Stimulated activated CD4-positive, alpha-beta T cell treated with anti-CD3 and anti-CD28 coated beads, Interleukin-1b, Interleukin-23, amount 100 ng/mL, for 4 hours (primary cell): ENCODE measurements at places on chromosomes 2 and 18.

DNA sequence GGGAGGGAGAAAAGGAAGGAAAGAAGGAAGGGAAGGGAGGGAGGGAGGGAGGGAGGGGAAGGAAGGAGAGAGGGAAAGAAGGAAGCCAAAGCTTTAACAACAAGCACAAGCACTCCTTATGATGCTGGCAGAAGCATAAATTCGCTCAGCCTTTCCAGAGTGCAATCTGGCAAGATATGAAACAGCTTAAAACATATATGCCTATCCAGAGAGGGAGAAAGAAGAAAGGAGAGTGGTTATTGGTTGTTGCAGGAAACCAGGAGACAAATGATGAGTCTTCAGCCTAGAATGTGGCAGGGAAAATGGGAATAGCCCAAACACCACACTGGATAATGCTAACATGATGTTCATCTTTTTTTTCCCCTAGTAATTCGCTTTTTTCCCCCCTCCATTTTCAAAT is 64.0 kb downstream of the STPG4 start:
- no peak for DNase-seq

GRCh38 chr2:222320436-222321395 is 21.9 kb upstream of the PAX3 start:
- DNase-seq, result no peak

- DNase-seq, result no peak
These were observed 24.0 kb upstream of the PELI1 start for GRCh38 chr2:64168201-64168600.

- DNase-seq, result no peak
These were observed 8.2 kb upstream of the CDH2 start for GRCh38 chr18:28185121-28185520.

GRCh38 chr2:38146275-38146906 is 70.4 kb upstream of the CYP1B1 start:
- no peak for DNase-seq

GRCh38 chr18:44887227-44887631 is 206.5 kb downstream of the SETBP1 start:
- DNase-seq, result peak; percentile 19

DNA sequence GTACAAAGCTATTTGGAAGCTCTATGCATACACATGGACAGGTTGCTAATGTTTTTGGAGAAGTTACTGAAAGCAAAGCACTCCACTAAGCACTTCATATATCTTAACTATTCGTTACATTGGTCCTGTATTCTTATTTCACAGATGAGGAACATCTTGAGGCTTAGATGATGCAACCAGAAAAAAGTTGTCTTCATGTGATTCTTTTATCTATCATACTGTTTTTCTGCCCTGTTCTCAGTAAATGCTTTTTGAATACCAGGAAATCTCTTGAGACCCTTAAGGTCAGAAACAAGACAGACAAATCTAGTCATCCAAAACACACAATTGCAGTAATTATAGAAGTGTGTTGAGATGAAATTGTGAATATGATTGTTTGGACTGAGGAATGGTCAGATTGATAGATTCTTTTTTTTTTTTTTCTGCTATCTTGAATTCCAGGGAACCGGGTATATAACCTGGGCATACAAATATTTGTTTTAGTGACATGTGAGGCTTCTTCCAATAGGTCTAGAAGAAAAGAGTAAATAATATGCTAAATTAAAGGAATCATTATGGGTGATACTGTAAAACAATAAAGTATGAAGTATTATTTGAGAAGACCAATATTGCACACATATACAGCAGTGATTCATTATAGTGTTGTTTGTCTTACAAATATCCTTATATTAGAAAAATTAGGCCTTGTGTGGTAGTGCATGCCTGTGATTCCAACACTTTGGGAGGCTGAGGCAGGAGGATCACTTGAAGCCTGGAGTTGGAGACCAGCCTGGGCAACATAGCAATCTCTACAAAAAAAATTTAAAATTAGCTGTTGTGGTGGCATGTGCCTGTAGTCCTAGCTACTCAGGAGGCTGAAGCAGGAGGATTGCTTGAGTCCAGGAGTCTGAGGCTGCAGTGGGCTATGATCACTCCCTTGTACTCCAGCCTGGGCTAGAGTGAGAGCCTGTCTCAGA is 33.7 kb downstream of the EHBP1 start:
- DNase-seq, result no peak

GRCh38 chr2:11925295-11926066 is 179.0 kb downstream of the LPIN1 start:
- no peak for DNase-seq

GRCh38 chr2:220568296-220568695 is 940.9 kb downstream of the SLC4A3 start:
- no peak for DNase-seq

- DNase-seq, result peak; percentile 22
These were observed 15.4 kb upstream of the XDH start for GRCh38 chr2:31429759-31430438.

- DNase-seq, result no peak
These were observed 8.0 kb downstream of the CTDSP1 start for GRCh38 chr2:218407717-218408116.

DNA sequence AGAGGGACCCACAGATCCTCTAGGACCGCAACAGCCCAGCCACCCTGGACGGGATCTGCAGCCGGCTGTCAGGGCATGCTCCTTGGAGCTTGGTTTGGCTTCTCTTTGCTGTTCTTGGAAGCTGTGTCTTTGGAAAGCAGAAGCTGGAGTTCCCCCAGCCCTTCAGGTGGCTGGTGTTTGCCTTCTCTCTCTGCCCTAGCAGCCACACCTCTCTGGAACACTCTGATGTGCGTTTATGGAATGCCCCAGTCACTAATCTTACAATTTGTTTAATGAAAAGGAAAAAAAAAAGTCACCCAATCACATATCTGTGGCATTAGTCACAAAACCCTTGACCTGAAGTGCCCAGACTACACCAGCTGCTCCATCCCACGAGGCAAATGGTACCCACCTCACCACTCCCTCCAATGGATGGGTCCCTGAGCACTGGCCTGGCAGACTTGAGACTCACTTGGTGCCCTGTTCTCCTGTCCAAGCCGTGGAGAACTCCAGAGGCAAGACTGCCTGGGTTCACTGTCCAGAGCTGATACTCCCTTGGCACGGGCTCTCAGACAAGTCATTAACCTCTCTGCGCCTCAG is 70.2 kb upstream of the DAPL1 start:
- DNase-seq, result no peak

GRCh38 chr2:227450311-227450841 is 21.6 kb upstream of the AGFG1 start:
- no peak for DNase-seq

GRCh38 chr2:96817882-96818281 is 1.8 kb downstream of the CNNM3 start:
- DNase-seq, result no peak

DNA sequence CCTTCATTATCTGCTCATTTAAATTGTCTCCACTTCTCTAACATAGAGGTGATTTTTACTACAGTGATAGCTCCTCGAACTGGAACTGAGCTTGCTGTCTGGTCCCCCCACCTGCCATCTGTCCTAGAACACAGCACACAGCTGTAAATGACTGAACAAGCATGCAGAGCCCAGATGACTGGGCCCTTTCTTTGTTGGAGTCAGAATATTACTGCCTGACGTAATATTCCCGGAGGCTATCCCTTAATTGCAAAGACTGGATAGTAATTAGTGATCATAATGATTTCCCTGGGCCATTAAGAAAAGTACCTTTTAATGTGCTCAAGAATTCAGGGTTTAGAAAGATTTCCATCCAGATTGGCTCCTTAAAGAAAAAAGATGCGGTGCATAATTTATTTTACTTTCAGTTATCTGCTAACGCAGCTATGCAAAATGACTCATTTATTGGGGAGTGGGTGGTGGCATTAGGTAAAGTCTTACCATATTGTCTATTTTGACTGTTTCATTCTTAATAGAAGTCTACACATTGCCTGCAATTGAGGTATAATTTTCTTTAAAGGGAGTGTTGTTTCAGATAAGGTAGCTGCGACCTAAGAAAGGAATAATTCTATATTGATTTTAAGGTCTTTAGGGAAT is 84.4 kb downstream of the MAP4K4 start:
- DNase-seq, result no peak

DNA sequence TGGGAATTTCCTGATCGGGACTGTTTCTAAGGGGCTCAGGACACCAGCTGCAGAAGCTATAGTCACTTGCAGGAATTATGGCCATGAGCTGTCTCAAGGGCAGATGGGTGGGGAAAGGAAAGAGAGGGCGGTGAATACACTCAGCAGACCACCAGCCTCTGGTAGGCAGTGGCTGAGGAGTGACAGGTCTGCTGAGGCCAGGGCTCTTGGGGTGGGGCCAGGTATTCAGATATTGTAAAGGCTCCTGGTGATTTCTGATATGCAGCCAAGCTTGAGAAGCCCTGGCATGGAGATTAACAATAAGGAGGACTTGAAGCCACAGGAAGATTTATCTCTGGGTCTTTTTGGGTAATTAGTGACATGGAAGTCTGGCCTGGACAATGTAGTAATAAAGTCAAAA is 145.3 kb upstream of the AQP4 start:
- no peak for DNase-seq

DNA sequence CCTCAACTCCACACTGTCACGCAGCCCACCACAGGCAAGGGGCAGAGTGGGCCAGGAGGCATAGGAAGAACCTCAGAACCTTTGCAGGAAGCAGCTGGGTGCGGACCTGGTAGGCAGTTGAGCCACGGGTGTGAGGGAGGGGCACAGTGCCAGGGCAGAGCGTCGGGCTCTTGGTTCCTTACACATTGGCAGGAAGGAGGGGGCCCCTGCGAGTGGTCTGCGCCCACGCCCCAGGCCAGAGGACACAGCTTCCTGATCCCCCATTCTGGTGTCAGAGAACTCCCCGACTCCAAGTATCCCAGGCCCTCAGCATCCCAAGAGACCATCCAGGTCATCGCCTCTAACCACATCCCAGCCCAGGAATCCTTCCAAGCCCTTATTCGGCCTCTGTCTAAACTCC is 61.5 kb downstream of the TNS1 start:
- DNase-seq, result no peak

DNA sequence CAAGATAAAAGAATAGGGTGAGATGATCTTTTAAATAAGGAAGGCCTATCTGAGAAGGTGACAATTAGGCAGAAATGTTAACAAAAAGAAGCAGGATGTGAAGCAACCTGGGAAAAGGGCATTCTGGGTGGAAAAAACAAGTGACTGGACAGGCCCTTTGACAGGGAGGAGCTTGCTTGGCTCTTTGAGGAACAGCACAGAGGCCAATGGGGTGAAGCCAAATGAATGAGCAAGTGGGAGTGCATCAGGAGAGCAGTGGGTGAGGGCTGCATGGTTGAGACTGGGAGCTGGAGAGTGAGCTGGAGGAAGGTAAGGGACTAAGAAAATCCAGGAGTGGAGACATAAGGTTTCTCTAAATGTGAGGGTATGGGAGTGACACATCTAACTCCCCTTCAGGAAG is 126.9 kb downstream of the TDRD15 start:
- DNase-seq, result no peak

DNA sequence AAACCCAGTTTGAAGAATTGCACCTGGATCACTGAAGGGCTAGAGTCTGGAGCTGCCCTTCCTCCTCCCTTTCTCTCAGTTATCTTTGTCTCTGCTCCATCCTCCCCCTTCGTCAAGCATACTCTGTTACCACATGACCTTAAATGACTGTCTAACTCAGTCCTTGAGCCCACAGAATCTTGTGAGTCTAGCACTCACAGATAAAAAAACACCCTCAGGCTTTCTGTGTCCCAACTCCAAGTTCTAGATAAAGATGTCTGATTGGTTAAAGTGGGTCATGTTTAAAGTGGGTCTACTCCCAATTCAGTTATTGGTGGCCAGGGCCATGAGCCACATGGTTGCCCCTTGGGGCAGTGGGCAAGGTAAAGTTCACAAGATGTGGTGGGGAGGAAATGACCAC is 53.5 kb upstream of the CYP1B1 start:
- no peak for DNase-seq

DNA sequence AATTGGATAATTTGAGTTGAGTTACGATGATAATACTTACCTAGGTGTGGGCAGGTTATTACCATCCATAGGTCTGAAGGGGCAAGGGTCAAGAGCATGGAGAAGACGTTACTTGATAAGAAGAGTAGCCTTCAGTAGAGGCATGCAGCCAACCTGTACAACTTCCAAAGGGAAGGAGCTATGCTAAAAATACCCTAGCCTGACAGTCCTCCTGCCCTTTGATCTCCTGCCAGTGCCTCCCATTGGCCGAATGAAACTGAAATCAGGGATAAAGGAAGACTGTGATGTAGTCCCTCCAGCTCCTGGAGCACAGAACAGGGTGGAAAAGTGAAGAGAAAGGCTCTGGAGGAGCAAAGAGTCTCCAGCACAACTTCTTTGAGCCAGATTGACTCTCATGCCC is 487.4 kb downstream of the ADCYAP1 start:
- DNase-seq, result no peak

- DNase-seq, result no peak
These were observed 139.3 kb downstream of the KLHL29 start for GRCh38 chr2:23524261-23524706.

- peak; percentile 3 for DNase-seq
These were observed at the start of gene VWC2L for GRCh38 chr2:214410918-214411554. Gene VWC2L (plus strand): TSS chr2:214411054. CDS start chr2:214414194, 3,140 bp downstream.

- no peak for DNase-seq
These were observed 462.6 kb downstream of the RNF144A start for GRCh38 chr2:7379799-7380198.

DNA sequence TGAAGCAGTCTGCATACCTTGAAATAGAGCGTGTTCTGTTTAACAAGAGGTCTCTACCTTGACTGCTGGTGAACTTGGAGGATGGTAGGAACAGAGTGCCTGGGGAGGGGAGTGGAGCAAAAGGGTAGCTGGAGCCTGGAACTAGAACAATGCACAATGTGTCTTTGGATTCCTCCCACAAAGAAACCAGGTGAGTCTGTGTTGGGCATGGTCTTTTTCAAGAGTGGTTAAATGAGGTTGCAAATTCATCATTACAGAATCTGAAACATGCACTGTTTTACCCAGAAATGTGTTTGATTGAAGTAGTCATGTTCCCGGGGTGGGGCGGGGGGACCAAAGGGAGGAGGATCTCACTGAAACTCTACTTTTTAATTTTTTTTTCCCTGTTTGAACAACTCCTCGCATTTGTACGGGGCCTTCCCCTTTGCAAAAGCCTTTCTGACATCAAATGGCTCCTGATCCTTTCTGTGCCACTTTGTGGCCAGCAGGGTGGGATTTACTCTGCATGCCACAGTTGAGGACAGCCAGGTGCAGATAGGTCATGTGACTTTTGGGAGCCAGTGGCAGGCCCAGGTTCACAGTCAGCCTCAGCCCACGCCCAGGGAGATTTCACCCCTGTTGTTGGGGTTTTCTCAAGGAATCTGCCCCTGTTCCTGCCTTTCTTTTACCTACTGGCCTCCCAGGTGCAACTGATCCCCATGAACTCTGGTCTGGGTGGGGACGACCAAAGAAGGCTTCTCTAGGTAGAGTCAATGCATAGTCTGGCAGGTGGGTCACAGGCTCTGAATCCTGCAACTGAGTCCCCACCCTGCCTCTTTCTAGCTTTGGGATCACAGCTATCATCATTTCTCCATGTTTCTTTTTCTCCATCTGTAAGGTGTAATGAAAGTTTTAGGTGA is 28.2 kb downstream of the MYCN start:
- DNase-seq, result no peak
